ENCODE measurements at places on chromosomes 4 and X.
A peak's percentile ranks its signal among the peaks of the same experiment; 100 is the strongest.

DNA sequence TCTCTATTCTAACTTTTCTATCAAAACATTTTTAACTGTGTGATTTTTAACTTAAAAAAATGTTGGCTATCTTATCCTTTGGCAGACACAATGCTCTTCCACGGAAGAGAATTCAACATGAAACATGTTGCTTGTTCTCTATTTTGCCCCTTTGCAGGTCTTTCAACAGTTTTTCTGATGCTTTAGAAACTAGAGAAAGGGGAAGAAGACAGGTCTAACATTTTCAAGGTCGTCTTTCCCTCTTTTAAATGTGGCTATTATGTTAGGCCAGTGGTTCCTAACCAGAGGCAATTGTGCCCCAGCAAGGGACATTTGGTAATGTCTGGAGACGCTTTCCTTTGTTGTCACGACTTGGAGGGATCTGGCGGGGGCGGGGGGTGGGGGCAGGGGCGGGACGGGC lies 95.0 kb downstream of the SH3KBP1 start:
- no peak for DNase-seq

DNA sequence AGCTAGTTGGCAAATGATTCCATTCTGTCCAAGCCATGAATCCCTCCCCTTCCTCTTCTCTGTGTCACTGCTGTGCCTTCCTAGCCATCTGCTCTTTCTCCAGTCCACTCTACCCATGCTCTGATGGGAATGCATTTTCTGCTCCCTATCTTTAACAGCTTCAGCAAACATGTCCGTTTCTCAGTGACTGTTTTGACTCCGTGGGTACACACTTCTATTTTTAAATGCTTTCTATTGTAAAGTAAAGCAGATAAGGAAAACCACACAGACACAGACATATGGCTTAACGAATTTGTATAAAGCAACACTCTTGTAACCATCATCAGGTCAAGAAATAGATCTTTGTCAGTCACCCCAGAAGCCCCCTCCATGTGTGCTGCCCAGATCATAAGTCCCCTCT lies 72.4 kb upstream of the KLHL13 start:
- no peak for DNase-seq

- DNase-seq: no peak
Observed at GRCh38 chr4:78939667-78940008, 400 bp upstream of the PAQR3 start.

DNA sequence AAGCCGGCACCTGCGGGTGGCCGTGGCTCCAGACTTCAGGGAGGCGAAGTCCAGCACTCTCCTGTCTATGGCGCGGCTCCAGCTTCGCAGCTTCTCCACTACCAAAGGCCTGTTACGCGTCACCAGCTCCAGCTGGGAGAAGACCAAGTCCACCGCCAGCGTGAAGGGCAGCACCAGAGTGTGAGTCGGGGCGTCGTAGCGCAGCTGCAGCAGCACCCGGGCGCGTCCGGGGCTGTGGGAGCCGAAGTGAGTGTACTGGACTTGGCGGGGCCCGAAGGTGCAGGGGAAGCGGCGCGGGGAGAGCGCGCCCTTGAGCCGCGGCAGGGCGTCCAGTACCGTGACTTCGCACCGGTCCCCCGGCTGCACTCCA lies 444 bp downstream of the FREM3 start:
- DNase-seq: no peak

- peak; percentile 23 for DNase-seq
Observed at GRCh38 chr4:37970702-37971101, 10.5 kb downstream of the PTTG2 start.

- no peak for DNase-seq
Observed at GRCh38 chr4:63965875-63966274, 443.4 kb downstream of the TECRL start.

GRCh38 chrX:40809210-40809609 lies 73.9 kb upstream of the MED14 start:
- DNase-seq: no peak

DNA sequence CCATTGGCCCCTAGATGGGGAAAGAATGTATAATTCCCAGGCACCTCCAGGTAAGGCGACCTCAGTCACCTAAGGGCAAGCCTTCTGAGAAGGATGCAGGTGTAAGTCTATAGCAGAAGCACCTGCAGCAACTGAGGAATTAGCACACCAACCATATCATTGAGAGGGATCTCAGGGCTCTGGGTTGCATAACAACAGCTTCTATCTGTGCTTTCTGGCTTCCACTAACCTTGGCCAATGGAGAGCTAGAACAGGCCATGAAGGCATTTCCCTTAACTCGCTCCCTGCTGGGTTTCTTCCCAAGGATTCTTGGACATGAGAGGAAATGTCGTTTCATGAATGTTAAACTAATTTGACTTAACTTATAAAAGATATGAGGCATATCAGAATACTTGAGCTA lies 177.8 kb upstream of the GK2 start:
- DNase-seq: no peak

- no peak for DNase-seq
Observed at GRCh38 chr4:105327222-105327621, 146.6 kb downstream of the PPA2 start.

DNA sequence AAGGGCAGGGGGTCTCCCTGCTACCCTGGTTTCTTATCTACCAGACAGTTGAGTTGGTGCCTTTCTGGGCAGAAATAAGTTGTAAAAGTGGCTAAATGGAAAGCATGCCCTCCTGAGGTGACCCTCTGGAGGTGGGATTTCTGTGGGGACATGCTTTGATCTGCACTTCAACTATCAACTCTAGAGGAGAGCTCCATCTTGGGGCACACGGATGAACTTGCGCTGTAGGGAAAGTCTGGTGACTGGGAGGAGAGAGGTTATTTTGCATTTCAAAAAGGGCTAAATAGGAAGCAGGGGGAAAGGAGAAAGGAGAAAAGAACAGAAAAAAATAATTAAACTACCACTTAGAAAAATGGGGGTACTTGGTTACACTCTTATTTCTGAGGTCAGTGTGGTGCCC lies 12.7 kb upstream of the RHOXF2B start:
- DNase-seq: no peak

- no peak for DNase-seq
Observed at GRCh38 chr4:153241970-153242838, 38.0 kb downstream of the TRIM2 start.

DNA sequence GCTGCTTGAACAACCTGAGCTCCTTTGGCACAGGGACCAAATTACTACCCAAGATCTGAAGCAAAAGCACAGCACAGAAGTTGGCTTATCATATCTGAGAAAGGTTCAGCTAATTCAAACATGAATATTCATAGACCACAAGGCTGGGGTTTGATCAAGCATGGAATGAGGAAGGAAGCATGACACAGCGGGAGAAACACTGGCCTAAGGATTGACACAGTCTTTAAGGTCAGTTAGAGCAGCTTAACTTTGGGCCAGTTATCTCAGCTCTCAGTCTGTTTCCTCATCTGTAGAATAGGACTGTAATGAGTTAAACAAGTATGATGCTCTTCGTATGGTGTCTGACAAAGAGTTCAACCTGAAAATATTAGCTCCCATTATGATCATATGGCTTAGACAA lies 88.5 kb upstream of the CBR4 start:
- DNase-seq: no peak

DNA sequence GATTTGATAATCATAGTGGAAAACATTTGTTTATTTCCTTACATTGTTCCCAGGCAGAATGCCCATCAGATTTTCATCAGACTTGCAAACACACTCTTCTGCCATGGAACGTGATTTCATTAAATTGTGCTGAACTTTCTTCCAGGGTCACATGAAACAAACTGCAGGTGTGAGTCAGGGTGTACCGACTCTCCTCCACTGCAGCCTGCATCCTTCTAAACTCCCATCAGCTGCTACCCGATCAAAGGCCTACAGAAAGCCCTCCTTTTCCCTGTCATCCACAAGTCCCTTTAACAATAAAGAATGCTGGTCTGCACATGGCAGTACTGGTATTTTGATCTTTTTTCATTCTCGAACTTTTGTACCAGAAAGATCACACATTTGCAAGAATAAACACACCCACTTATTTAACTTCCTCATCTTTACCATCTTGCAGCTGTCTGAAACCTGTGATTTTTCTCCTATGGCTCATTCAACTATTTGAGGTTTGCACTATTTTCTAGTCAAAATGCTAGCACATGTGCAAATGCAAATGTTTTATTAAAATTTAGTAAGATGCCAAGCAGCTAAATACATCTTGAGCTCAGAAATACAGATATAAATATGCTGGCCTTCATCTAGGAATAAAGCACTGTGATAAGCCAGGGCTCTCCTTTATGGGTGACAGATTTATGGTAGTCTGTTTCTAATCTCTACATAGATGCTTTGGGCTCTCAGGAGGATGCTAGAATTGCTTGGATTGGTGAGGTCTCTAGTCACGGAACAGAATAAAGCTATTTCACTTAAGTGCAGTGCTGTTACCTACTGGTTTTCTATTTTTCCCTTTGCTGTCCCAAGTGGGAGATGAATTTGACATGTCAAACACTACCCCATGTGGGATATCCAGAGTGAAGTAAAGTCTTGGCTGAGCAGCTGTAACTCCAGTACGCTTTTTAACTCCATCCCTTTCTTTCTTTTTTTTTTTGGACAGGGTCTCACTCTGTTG lies 25.8 kb upstream of the ARHGAP24 start:
- DNase-seq: no peak

GRCh38 chr4:81180916-81181315 lies 34.1 kb downstream of the PRKG2 start:
- no peak for DNase-seq

GRCh38 chrX:9890681-9891091 lies 76.5 kb upstream of the CLDN34 start:
- DNase-seq: no peak

GRCh38 chrX:11949291-11949690 lies 189.0 kb upstream of the FRMPD4 start:
- DNase-seq: no peak

DNA sequence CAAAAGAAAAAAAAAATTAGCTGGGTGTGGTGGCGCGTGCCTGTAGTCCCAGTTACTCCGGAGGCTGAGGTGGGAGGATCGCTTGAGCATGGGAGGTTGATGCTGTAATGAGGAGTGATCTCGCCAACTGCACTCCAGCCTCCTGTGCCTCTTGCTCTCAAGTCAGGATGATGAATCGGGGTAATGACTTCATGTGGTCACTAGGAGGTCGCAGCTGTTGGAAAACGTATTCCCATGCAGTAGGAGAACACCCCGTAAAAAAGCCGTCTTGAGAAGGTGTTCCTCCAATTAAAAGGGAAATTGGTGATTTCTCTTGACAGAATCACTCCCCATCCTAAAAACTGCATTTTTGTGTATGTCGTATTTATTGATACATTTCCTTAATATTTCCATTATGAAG lies 2.2 kb downstream of the CCNB3 start:
- no peak for DNase-seq

DNA sequence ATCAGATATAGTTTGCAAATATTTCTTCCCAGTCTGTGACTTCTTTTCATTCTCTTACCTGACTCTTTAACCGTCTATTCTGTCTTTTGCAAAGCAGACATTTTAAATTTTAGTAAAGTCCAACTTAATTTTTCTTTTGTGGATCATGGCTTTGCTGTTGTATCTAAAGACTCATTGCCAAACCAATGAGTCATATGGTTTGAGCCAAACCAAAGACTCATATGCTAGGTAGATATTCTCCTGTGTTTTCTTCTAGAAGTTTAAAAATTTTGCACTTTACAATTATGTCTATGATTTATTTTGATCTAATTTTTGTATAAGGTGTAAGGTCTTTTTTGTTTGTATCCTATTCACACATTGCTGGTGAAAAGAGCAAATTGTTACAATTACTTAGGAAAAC lies 446.8 kb downstream of the ANKRD50 start:
- DNase-seq: no peak

DNA sequence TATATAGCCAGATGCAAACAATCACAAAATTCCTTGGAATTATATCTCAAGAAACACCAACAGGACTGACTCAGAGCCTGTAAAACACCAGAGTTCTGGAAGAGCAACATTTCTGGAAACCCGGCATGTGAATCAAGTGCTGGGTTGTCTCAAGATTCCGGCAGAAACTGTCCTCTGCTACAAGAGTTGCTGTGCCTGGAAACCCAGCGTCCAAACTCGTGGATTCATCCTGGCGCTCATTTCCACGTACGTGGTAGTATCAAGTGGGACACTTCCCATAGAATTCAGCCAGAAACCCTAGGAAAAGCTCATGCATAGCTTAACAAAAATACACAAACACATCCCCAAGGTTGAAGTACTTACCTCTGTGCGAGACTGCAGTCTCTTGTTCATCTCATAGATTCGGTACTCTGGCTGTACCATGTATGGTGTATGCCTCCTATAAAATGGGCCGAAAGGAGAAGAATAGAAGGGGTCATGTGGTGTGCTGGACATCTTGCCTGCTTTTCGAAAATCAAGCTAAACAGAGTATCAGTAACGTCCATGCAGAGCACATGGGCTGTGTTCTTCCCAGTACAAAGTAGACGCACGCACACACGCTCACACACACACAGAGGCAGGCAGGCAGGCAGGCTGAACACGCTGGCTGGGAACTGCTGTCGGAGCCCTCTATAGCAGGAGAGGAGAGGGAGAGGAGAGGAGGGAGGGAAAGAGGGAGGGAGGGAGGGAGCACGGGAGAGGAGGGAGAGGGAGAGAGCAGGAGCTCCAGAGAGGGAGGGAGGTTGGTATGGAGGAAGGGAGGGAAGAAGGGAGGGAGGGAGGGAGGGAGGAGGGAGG lies at the start of gene LDB2:
LDB2 (minus strand) TSS at position 655 of the 837 bp plus-strand sequence.
- no peak for DNase-seq

- no peak for DNase-seq
Observed at GRCh38 chr4:22348410-22348809, 167.5 kb downstream of the ADGRA3 start.

DNA sequence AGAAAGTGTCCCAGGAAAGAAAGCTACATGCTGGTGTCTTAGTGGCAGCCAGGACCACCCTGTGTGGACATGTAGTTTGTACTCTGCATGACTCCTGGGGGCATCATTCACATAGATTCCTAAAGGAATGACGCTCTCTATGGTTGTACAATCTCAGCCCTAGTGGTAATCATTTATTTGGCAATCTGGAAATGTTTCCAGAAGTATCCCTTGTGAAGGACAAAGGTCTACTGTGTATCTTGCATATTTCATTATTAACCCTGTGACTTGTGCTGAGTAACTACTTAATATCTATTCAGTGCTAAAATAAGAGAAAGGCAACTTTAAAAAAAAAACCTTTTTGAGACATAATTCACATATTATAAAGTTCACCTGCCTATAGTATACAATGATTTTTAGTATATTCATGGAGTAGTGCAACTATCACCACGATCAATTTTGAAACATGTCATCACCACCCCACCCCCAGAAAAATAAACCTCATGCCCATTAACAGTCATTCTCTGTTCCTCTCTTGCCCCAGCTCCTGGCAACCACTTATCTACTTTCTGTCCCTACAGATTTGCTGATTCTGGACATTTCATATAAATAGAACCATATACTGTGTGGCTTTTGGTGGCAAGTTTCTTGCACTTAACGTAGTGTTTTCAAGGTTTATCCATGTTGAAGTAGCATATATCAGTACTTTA lies 51.7 kb downstream of the SHROOM3 start:
- no peak for DNase-seq

DNA sequence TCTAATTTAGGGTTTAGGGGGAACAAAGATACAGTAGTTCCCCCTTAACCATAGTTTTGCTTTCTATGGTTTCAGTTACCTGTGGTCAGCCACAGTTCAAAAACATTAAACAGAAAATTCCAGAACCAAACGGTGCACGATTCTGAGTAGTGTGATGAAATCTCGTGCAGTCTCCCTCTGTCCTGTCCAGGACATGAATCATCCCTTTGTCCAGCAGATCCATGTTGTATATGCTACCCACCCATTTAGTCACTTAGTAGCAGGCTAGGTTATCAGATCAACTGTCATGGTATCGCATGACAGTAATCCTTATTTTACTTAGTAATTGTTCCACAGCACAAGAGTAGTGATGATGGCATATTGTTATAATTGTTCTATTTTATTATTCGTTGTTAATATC lies 556.1 kb downstream of the IL1RAPL1 start:
- DNase-seq: no peak
